ENCODE measurements at places on chromosomes 6 and 20. TPM values are rescaled to one million over a fixed set of nuclear protein-coding genes. Genes with fewer than 3 reads are reported as not detected.

DNA sequence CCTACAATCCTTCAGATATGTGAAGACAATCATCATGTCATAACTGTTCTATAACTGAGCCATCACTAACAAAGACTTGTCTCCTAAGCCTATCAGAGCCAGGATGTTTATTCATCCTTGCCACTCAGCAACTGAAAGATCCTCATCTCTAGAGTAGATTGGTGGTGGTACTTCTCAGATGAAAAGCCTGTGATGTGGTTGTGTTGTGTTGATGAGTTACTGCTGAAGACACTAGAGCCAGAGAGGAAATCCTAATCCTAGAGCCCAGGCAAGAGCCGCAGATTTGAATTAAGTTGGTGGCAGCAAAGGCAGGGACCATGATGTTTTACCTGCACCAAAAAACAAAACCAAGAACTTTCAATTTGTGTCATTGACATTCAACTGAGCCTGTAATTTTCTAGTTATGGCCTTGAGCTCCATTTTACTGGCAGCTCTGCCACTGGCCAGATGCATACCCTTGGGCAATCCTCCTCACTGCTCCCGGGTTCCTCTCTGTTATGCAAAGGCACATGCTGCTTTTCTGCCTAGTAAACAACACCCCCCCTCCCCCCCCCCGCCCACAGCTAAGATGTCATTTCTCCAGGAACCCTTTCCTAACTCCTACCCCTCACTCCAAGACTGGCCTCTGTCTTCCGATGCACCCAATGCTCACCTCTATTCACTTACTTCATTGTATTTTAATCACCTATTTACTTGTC, 50.2 kb upstream of the REV3L start:
- no peak for ATAC-seq

PACSIN1 gene
- total RNA-seq, result not detected

DNA sequence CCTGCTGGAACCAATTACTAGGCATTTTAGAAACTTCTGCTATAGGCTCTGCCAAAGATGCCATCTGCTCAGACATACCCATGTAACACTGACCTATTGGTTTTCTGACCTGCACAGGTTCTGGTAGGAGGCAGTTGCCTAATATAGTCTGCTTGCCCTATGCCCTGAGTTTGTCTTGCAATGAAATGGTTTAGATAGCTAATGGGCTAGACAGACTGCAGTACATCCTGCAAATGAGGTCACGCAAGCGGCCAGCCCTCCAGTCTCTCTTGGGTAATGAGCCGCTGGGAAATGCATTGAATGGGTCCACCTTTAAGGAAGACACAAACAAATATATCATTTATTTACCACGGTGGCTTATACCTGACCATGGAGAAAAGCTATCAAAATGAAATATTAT, 90.6 kb upstream of the B3GAT2 start:
- no peak for ATAC-seq

GNMT gene
- total RNA-seq, result not detected

BMP2 gene
- total RNA-seq, result 3.5 TPM

NKX2-2 gene
- not detected for total RNA-seq

KIF25 gene
- not detected for total RNA-seq

DNA sequence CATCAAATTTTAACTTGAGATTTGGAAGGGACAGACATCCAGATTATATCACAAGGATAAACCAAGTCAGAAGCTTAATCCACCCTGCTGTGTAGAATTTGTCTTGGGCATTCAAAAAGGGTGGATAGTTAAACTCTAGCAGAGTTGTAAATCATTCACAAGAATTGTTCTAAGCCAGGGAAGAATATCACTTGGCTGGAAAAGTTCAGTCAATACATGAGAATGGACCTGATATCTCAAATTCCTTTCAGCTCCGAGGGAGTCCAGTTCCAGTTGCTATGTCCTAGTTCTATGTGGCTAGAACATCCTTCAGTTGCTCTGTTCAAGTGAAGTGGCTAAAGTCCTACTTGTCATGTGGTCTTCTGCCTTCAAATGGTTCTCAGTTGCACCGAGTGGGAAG, 351.8 kb upstream of the JARID2 start:
- ATAC-seq, result no peak

Measured in esophagus mucosa (tissue), 1 donor.